ENCODE measurements at places on chromosomes 16 and 17.

- no peak for DNase-seq
Observed at GRCh38 chr17:80997424-80998117, 5.9 kb downstream of the CHMP6 start.

DNA sequence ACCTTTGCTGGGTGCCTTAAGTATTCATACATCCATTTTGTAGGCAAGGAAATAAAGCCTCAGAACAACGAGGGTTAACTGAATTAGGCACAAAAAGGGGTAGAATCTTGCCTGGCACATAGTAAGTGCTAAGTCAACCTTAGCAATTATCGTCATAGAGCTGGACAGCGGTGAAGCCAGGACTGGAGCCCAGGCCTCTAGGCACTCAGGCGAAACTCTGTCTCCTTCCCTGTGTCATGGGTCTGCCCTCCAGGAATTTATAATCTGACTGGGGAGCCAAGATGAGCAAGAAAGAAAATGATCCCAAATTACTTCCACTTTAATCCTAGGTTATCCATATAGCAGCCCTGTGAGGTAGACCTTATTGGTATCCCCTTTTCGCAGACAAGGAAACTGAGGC is 61.4 kb downstream of the KATNIP start:
- DNase-seq, result no peak

- no peak for DNase-seq
Observed at GRCh38 chr16:87145181-87146176, 171.7 kb downstream of the C16orf95 start.

DNA sequence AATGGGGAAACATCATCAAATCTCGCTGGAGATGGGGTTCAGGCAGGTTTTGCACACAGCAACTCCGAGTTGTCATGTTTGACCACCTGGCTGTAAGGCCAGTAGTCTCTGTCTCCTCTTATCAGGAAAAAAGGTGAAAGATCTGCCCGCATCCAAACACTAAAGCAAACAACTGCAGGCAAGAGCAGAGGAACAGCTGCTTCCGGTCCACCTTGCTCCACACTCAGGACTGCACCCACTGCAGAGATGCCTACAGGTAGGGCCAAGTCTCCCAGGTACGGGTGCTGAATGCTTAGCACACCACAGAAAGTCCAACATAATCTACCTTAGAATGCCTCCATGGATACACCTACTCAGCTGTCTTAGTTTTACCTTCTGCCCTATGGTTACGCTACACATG is 7.3 kb downstream of the TEX2 start:
- DNase-seq, result no peak

DNA sequence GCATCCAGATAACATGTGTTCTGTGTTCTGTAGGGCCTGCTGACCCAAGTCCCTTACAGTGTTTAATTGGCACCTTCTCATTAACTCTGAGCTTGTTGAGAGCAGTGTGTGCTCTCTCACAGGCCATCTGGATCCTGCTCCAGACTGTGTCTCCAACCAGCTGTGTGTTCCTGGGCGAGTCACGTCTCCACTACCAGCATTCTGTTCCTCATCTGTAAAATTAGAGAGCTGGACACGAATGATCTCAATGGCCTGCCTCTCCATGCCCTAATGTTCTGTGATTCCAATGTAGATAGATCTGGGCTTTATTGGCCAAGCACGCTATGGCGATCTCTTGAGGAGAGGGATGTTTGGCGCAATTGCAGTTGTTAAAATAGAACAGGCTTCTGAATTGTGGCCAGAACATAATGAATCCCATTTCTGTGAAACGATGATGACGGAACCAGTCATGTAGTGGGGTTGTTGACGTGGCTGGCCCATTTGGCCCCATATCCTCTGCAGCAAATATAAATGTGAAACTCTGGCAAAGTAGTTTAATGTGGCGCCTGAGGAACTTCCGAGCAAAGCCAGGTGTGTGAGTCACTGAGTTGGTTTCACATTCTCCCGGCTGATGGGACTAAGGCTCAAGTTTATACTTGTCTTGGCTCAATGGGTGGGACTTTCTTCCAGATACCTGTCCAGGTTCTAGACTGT is 22.2 kb downstream of the TBX4 start:
- no peak for DNase-seq

- no peak for DNase-seq
Observed at GRCh38 chr16:19128454-19129200, 14.9 kb downstream of the ITPRIPL2 start.

- DNase-seq, result no peak
Observed at GRCh38 chr16:89045881-89046280, 47.8 kb upstream of the ACSF3 start.

DNA sequence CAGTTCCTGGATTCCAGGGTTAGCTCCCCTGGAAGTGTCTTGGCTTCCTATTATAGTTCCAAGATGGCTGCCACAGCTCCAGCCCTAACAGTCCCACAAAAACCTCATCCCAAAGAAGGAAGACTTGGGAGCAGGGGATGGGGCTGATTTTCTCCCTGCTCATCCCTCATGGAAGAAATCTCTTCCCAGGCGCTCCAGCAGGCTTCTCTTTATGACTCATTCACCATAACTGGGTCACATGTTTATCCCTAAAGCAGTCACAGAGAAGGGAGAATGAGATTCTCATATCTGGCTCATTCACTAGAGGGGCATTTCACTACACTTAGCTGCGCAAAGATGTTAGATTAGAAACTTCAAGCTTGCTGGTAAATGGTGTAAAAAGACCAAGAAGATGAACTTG is 206.5 kb upstream of the IRX3 start:
- DNase-seq, result no peak

DNA sequence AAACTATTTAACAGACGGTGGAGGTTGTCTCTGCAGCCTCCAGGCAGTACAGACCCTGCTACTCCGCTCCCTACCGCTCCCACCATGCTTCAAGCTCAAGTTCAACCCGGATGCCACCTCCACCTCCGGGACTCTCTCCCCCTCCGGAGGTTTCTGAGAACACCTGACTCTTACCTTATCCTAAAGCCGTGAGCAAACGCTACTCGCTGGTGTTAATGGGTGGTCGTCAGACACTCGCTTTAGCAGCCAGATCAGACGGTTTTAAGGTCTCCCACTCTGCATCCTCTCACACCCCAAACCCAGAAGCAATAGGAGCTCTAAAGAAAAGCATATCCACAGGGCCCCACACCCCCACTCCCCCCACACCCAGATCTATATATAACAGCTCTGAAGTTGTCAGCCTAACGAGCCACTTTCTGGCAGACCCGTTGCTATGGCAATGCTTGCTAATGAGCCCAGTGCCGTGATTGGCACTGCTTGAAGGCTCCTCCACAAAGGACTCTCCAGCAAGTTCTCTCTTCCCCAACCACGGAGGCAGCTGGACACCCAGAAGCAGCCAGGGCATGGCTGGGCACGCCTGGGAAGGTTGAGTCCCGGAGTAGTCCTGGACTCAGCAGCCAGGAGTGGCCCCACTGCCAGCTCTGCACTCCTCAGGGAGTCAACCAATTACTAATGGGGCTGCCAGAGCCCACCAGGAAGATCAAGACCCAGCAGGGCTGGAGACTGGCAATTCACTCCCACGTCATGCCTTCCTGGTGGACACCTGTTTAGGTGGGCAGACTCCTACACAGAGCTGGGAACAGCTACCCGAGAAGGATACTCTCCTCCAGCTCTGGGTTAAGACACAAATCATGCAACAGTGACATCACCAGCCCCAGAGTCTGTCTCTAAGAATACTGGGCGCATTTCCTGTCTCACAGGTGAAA is 121.2 kb upstream of the RCVRN start:
- no peak for DNase-seq

- DNase-seq, result no peak
Observed at GRCh38 chr17:8556074-8556473, 74.5 kb downstream of the MYH10 start.

Measured in stimulated activated CD4-positive, alpha-beta T cell treated with anti-CD3 and anti-CD28 coated beads, Interleukin-2, amount 100 ng/mL, for 48 hours (primary cell).